Heart left ventricle (tissue), 16 donors: ENCODE measurements at places on chromosomes 7 and 10. TPM values are rescaled to one million over a fixed set of nuclear protein-coding genes. Genes with fewer than 3 reads are reported as not detected.
A peak's percentile ranks its signal among the peaks of the same experiment; 100 is the strongest.

Gene MARVELD1
- 6.9 TPM for total RNA-seq

Gene POR
- total RNA-seq, result 52.3 TPM

Gene PRPS1L1
- not detected for total RNA-seq

Gene NUTM2B
- 1.5 TPM for total RNA-seq

Gene GPC2
- 0.27 TPM for total RNA-seq

Gene BHLHA15
- total RNA-seq, result not detected

Gene PITRM1
- total RNA-seq, result 78.8 TPM

Gene NPSR1
- not detected for total RNA-seq

Gene NODAL
- not detected for total RNA-seq

GRCh38 chr10:116159197-116159596 is 113.8 kb downstream of the GFRA1 start:
- DNase-seq, result no peak

- DNase-seq, result no peak
These were observed 23.8 kb downstream of the DLD start for GRCh38 chr7:107914831-107915230.

DNA sequence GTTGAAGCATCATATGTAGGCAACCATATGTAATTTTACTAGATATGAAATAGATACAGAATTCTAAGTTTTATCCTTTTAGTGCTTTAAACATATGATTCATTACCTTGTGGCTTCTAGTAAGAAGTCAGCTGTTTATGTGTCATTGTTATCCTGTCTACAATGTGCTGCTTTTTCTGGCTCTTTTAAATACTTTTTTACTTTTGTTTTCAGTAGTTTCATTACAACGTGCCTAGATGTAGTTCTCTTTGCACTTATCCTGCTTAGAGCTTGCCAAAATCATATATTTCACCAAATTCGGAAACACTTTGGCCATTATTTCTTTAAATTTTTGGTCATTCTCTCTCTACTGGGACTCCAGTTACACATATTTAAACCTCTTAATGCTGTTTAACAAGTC is 26.4 kb downstream of the YAE1 start:
- no peak for DNase-seq

GRCh38 chr7:149432121-149432691 is 28.7 kb downstream of the ZNF777 start:
- no peak for DNase-seq

DNA sequence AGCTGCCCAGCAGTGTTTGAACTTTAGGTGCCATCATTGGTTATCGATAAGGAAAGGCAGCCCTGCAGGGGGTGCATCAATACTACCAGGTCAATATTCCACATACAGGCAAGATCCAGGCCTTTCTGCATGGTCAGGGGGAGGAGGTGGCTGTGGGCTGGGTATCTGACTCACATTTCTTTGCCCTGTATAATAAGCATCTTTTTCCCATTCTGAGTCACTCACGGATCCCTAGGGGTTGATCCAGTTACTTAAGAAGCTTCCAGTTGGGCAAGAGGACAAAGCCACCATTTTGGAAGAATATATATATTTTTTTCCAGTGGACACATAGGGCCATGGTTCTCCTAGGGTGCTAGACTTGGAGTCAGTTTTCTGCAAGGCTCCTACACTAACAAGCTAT is 114.2 kb upstream of the HABP2 start:
- no peak for DNase-seq

- peak; percentile 71 for DNase-seq
These were observed 23.1 kb downstream of the MDFIC start for GRCh38 chr7:114944745-114945625.

- no peak for DNase-seq
These were observed 83.9 kb downstream of the BAMBI start for GRCh38 chr10:28761084-28761846.

DNA sequence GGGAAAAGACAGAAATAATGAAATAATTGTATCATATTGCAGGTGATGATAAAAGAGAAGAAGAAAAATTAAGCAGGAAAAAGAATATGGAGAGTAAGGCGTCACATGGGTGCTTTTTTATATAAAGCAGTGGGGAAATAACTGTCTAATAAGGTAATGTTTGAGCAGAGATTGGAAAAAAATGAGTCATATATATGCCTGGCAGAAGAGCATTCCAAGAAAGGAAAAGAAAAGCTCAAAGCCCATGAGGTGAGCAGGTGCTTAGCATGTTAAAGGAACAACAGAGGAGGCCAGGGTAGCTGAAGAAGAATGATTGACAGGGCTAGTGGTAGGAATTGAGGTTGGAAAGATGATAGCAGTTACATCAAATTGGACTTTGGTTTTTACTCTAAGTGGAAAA is 739.5 kb downstream of the SORCS1 start:
- no peak for DNase-seq

GRCh38 chr7:129017933-129018538 is 36.9 kb downstream of the TNPO3 start:
- no peak for DNase-seq

DNA sequence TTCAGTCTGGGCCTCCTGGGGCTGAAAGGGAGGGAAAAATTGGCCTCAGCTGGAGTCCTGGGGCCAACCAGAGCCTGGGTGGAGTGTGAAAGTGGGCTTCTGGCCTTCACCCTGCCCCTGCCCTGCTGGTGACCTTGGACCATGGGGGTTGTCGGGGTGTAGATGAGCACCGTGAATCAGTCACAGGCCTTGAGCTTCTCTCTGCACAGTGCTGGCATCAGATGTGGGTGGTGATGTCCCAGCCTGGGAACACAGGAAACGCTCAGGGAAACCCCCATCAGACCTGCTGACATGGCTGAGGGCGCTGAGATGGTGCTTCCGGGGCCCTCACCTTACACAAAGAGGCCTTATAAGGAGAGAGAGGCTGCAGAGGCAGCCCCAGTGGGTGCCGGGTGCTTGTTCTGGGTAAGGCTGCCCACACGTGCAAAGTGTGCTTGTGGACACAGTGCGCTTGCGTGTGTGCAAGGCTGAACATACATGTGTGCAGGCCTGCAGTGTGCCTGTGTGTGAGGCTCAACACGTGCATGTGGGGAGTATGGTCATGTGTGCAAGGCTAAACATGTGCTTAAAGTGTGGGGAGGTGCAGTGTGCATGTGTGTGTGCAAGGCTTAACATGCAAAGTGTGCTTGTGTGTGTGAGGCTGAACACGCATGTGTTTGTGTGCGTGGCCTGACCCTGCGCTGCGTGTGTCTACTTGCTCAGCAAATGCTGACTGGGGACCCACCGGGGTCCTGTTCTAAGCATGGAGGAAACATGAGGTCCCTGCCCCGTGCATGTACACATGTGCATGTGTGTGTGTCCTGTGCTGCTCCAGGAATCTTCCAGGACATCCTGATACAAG is 6.5 kb downstream of the ARPC1B start:
- no peak for DNase-seq

- no peak for DNase-seq
These were observed 135.5 kb upstream of the IMMP2L start for GRCh38 chr7:111697771-111698170.

GRCh38 chr10:113524120-113524519 is 28.7 kb upstream of the HABP2 start:
- no peak for DNase-seq
